ENCODE measurements at places on chromosomes 2 and 18. TPM values are rescaled to one million over a fixed set of nuclear protein-coding genes. Genes with fewer than 3 reads are reported as not detected.

- no peak for DNase-seq
Measured at GRCh38 chr2:191932286-191932685, 85.4 kb upstream of the CAVIN2 start.

GRCh38 chr2:64586054-64586453 lies 61.9 kb downstream of the AFTPH start:
- DNase-seq: no peak

DNA sequence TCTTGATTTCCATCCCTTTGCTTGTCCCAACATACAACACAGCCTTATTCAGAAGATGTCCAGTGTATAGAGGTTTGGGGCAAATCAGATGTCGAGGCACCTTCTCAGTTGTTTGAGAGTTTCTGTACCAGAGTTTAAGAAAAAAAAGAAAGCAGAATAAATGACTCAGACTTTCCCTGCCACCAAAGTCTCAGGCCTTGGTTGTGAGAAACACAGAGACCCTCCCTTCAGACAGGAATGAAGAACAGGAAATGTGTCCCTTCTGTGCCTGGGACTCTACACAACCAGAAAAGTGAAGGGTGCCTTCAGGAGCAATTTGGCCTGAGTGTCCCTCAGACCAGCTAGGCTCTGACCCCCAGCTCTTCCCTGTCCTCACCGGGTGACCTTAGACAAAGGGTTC lies 37.3 kb upstream of the REL start:
- no peak for DNase-seq

DNA sequence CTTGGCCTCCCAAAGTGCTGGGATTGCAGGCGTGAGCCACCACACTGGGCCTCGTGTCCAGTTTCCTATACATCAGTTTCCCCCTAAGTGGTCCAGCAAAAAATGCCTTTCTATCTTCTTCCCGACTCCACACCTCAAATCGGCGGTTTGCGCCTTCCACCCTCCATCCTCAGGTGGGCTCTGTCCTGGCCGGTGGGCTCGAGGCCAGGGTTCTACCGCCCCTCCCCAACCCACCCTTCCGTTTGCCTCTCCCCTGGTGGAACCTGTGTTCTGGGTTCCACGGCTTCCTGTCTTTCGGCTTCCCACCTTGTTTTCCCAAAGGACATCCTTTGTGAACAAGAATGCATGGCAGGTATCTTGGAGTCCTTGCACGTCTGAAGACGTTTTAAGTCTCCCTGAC lies 104.4 kb downstream of the HS6ST1 start:
- no peak for DNase-seq

TMEM169 gene
- total RNA-seq: not detected

HJURP gene
- total RNA-seq: 0.20 TPM

DSG1 gene
- total RNA-seq: not detected

Data from gastrocnemius medialis (tissue), 4 donors.